Hippocampal formation (tissue), 2 donors: ENCODE measurements at places on chromosomes 3 and 15.
A peak's percentile ranks its signal among the peaks of the same experiment; 100 is the strongest.

- no peak for DNase-seq
Observed at GRCh38 chr15:66042624-66043023, 173.3 kb downstream of the RAB11A start.

GRCh38 chr3:53729618-53730017 lies 116.6 kb downstream of the CHDH start:
- DNase-seq = no peak

DNA sequence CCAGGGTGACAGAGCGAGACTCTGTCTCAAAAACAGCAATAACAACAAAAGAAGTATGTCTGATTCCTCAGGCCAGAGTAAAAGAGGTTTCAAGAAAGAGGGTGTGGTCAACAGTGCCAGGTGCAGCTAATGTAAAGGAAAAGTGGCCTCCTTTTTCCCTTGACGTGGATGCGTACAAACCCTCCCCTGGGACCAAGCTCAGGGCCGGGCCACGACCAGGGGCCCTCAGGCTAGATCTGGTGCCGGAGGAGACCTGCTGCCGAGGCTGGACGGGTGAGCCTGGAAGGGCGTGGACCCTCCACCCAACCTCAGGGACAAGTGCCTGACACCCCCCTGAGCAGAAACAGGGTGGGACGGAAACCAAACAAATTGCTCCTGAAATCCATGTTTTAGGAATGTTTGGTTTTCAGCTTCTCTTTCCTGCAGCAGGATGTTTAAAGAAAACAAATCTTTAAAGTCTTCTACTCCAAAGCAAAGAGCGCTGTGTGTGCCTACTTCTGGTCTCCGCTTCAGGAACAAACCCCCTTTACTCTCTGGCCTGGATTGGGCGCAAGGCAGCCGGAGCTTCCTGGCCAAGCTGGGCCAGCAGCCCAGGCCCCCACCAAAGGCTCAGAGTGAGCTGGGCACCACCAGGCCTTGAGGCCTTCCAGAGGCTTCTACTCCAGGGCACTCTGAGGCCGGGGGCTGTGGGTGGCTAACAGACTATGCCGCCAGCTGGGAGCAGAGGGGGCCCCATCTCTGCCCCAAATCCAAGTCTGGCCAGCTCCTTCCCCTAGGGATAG lies 21.4 kb downstream of the ZDHHC19 start:
- DNase-seq = no peak

DNA sequence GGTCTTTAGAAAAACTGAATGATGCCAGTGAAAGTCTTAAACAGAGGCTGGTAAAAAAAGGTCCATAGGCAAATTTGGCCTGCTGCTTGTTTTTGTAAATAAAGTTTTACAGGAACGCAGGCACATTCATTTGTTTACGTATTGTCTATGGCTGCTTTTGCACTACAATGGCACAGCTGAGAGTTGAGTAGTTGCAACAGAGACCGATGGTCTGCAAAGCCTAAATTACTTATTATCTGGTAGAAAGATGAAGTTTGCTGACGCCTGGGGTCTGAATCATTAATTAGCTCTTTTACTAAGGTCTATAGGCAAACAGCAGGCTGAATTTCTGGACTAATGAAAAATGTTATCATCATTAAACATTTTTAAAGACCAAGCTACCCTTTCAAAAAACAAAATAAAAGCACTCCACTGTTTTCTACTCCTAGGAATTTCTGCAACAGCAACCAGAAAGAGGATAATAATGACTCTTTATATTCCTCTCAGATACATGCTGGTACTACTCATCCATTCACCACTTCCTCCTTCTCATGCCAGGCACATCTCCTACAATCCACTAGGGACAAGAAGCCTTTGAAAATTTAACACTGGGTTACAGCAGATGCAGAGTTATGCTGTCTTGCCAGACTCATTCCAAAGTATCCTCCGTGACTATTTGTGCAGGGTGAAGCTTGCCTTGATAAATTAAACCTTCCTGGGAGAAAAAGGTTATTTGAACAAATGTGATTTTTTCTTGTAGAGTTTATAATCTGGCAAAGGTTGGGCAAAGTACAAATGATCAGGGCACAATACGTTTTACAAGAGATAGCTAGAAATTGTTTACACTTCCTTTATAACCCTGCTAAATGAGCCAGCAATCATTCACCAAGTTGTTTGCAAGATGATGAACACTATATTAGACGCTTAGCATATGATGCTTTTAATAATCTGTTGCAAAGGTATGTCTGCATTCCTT lies 6.0 kb downstream of the GATM start:
- peak; percentile 55 for DNase-seq

- DNase-seq = peak; percentile 95
Observed at GRCh38 chr15:36501063-36501678, 78.3 kb upstream of the CDIN1 start.

DNA sequence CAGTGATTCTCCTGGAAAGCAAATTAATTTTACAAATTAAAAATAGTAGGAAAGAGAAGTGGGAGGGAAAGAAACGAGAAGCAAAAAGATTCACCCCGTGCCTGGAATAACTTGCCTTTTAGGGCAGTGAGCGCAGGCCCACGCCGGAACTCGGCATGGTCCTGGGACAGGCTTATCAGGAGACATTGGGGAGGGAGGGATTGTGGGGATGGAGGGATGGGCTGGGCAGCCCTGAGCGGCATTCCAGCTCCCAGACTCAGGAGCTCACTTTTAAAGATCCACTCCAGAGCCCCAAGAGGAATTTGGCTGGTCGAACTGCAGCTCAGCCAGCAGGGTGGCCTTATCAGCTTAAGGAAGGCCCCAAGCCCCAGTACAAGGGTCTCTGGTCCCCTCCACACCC lies 117.9 kb downstream of the ADCY5 start:
- DNase-seq = no peak

- no peak for DNase-seq
Observed at GRCh38 chr15:80095511-80095910, 36.0 kb downstream of the ZFAND6 start.

DNA sequence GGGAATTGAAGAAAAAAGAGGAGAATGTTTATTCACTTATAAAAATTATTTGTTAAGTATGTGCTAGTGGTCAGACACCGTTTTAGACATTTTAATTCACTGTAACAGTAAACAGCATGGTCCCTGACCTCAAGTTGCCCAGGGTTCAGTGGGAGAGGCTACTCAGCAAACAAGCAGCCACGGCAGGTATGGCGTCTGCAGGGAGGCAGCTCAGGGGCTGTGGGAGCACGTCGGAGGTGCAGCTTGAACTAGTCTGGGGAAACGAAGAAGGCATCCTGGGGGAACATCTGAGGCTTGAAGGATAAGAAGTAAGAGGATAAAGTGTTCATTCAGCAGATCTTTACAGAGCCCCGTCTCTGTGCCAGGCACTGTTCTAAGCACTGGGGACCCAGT lies 66.0 kb downstream of the CRTC3 start:
- no peak for DNase-seq

GRCh38 chr3:125107861-125108567 lies 52.2 kb upstream of the HEG1 start:
- DNase-seq = no peak

DNA sequence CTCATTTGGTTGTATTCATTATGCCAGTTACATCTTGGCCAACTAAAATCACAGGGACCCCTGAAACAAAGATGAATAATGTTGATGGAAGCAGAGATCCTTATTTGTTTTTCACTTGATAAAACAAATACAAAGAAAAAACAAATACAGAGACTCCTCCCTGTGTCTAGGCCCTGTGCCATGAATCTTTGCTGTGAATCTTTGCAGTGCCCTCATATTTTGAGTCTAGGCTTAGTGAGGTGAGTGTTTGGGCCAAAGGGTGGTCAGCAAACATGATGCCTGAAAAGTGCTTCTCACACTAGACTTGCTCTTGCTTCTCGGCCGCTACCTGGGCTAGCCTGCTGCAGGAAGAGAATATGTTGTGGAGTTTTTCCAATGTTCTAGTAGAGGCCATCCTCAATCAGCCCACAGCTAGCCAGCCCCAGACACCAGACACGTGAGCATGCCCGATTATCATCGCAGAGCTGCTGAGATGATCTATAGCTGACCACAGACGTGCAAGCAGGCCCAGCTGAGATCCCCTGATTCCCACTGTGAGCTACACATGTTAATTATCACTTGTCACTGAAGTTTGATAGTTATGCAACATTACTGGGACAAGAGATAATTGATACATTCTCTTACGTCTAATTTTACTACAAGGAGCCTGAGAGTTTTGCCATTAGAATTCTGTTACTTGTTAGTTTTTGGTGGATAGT lies 191.4 kb downstream of the THRB start:
- DNase-seq = no peak

DNA sequence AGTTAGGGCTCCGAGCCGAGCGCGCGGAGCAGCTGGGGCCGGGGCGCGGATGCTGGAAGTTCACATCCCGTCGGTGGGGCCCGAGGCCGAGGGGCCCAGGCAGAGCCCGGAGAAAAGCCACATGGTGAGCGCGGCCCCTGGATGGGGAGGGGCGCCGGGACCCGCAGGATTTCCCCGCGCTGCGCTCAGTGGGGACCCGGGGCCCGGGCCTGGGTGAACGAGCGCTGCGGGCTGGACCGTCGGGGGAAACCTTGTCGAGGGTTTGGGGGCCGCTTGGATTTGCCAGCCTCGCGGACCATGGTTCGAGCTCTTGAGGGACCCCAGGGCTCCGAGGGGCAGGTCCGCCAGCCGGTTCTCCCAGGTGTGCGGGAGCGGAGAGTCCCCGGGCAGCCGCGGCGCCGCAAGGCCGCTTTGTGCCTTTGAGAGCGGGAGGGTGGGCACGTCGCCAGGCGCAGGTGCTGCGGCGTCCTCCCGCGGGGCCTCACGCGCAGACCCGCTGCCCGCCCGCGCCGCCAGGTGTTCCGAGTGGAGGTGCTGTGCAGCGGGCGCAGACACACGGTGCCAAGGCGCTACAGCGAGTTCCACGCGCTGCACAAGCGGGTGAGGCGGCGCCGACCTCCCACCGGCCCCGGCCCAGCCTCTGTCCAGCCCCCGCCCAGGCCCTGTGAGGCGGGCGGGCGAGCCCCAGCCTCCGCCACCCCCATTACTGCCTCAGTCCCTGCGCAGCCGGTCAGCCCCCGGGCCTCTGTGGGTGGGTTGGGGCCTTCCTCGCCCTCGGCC lies at the start of gene SNX22:
Gene SNX22, plus strand, starts transcription at position 5 of the 780 bp plus-strand sequence. Its CDS starts 45 bp downstream, at position 50.
- DNase-seq = no peak

DNA sequence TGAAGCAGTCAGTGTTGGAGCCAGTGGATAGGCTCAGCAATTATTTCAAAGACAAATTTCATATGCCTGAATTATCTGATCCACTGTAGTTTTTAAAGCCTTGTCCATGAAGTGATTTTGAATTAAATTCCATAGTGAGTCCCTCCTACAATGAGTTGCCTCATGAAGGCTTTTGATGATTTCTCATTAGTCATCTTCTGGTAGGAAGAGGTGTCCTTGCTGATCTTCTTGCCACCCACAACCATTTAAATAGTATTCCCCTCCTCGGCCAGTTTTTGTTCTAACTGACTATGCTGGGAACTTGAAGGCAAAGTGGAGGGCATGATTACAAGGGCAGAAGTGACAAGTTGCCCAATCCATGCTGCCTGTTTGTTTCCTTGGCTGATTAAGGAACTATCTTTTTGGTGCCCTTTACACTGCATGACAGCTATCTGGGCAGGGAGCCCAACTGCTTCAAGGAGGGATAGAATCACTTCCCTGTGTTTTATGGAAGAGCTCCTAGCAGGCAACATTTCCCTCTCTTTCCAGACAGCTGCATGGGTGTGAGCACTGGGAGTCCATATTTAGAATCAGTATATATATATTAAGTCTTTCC lies 617.5 kb downstream of the ZPLD1 start:
- DNase-seq = no peak

- DNase-seq = no peak
Observed at GRCh38 chr3:120092474-120092873, 1.8 kb downstream of the GSK3B start.

DNA sequence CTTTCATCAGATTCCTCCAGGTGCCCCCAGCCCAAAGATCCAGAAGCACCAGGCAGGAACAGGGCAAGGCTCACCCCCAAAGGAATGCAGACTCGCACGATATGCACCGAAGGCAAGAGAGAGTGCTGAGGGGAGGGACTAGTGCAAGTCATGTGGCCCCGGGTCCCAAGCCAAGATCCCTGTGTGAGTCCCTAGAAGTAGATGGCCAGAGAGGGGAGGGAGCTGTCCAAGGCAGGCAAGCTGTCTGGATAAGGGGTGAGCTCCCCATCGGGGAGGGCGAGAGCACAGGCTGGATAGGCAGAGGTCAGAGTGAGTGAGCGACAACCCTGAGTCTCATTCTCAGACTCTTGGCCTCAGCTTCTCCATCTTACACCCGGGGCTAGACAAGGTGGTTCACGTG lies 171.5 kb upstream of the LINGO1 start:
- DNase-seq = no peak
